ENCODE measurements at places on chromosomes 12 and 14.

DNA sequence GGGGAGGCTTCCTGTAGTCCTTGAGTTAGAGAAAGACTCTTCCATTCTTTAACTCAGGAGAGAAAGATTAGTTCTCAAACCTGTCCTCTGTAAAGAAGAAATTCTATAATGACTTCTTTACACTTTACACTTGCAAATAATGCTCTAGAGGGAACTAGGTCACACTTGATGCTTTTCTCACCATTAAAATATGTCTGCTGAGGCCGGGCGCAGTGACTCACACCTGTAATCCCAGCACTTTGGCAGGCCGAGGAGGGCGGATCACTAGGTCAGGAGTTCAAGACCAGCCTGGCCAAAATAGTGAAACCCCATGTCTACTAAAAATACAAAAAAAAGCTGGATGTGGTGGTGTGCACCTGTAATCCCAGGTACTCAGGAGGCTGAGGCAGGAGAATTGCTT lies 6.3 kb downstream of the NTN4 start:
- no peak for DNase-seq

DNA sequence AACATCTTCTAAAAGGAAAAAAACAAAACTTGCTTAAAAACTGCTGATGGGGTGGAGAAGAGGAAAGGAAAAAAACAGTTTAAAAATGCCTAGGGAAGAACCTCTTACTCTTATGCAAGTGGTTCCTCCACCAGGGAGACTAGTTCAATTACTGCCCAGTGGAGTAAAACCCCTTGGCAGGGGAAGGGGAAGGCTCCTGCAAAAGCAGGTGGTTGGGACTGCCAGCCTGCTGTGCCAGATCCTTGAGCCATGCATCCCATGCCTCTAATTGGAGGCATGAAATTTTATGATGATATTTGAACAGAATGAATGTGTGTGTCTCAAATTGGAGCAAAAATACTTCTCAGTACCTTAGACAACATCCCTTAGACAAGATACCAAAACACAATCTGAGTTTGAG lies 118.8 kb downstream of the FSCB start:
- DNase-seq, result no peak

GRCh38 chr14:24692382-24693352 lies 58.7 kb upstream of the GZMB start:
- DNase-seq, result no peak

GRCh38 chr12:100706033-100706432 lies 88.5 kb upstream of the ANO4 start:
- no peak for DNase-seq

DNA sequence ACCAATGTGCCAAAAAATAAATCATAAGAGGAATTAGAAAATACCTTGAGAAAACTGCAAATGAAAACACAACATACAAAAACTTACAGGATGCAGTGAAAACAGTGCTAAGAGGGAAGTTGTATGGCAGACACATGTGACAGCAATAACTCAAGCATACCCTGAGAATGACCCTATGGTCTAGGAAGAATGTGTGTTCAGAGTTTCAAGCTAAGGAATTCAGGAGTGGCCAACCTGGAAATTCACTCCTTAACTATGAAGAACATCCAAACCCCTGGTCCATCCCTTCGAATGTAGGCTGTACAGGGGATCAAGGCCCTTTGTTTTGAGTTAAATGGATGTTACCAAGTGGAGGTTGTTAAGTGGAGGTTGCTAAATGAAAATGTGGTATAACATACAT lies 16.7 kb upstream of the TTC9 start:
- no peak for DNase-seq

GRCh38 chr12:11884116-11884515 lies 186.6 kb upstream of the BCL2L14 start:
- DNase-seq, result no peak

DNA sequence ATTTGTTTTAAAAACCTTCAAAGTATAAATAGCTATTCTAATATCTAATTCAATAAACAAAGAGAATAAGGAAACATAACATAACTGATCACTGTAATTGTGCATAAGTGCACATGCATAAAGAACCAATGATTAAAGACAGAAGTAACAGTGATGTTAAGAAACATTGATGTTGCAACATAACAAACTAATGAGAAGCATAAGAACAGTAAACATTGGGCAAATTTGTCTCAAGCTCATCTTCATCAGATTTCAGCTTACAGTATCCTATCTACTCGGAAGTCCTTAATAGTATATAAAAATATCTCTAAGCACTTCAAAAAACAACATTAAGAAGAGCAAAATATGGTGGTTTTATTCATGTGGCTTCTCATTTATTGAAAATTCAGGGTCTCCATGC lies 97.6 kb downstream of the GARIN6 start:
- no peak for DNase-seq

DNA sequence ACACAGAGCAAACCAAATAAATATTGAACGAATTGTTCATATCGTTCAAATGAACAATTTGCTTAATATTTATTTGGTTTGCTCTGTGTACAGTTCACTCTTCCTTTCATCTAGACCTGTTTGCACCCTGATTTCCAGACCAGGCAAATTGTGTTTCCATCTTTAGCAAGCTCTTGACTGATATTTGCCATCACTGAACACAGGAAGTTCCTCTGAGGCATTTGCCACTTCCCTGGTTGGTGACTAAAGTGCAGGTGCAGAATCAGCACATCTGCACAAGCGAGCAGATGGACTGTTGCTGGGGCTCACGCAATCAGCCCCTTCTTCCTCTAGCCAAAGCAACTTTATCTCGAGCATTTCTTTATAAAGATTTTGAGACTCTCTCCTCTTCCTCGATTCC lies 112.9 kb downstream of the DAAM1 start:
- no peak for DNase-seq

DNA sequence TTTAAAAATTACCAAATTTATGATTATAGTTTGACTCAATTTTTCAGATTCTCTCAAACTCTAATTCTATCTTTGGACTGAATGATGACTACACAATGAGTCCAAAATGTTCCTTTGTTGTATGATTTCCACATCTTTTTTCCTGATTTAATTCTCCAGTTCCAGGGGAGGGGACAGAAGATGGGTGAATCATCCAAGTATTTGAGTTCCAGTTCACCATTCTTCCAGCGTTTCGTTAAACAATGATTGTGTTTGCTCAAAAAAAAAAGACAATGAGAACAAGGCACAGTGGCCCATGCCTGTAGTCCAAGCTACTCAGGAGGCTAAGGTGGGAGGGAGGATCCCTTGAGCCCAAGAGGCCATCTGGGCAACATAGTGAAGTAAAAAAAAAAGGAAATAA lies 23.8 kb downstream of the BAZ1A start:
- no peak for DNase-seq

DNA sequence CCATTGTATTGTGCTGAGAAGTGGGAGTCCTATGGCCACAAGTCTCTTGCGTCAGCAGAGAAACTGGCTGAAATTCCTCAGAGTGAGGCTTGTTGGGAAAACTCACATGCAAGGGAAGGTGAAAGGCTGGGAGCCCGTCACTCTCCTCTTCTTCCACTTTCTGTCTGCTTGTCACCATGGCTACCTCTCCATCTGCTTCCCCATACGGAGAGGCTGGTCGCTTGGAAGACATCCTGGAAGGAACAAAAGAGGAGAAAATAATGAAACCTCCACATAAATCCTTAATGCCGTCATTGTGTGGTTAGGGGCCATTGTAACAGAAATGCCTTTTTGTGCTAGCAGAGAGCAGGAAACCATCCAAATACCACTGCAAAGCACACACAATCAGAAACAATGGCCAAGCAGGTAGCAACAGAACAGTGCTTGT lies 53.7 kb downstream of the SOX5 start:
- DNase-seq, result no peak

DNA sequence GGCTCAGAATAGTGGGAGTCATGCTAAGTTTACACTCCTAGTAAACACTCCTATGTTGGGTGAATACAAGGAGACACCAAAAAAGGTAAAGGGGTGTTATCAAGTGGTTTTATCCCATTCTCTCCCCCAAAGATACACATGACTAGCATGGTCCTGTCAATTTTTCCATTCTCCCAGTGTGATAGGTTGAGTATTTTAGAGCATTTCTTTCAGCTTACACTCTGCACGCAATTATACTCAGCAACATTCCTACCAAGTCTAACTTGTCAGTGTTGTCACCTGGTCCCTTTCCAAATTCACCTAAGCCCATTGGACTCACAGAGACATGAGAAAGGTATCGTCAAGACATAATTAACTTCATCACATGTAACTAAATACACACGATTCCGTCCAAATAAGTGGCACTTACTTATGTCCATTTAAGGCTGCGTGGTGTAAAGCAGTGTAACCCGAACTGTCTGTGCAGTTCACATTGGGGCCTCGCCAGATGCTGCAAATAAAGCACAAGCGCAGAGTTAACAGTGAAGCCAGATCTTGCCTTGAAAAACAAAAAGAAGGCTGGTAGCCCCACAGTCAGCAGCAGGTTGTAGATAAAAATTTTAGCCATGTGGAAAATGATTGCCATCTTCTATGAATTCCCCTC lies 159.7 kb downstream of the ANKS1B start:
- no peak for DNase-seq

GRCh38 chr14:54348001-54348611 lies 48.7 kb upstream of the CDKN3 start:
- no peak for DNase-seq

GRCh38 chr12:32454866-32455265 lies 55.5 kb downstream of the FGD4 start:
- DNase-seq, result no peak

GRCh38 chr12:32205731-32206130 lies 99.1 kb downstream of the BICD1 start:
- DNase-seq, result no peak

GRCh38 chr14:76348898-76349297 lies 27.0 kb upstream of the ESRRB start:
- DNase-seq, result no peak

DNA sequence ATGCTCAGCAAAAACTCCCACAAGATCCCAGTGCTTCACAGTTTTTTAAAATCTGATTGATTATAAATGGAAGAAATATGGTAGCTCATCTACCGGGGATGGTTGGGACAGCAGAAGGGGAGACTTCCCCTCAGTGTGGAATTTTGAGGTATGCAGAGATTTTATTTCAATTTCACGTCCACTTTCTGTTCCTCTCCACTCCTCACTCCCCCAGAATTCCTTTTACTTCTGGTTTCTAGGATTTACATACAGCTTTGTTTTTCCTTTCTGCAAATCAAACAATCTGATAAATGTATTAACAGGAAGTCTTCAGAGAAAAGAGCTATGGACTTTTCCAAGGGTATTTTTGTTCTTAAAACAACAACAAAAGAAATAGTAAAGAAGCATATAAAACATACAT lies 181.5 kb upstream of the ARHGAP5 start:
- no peak for DNase-seq

DNA sequence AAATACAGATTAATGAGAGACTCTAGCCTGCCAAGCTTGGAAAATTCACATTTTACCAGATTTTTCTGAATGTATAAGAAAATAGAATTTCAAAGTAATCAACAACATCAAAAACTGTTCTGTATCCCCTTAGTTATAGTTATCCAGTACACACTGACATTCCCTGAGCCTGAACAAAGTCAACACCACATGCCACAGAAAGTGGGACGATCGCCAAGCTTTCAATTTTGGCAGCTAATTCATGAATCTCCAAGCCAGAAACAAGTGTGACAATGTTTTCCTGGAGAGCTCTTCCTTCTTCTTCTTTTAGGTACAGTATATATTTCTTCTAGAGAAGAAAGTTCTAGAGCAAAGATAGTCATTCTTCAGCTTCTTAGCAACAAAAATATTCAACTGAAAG lies 290.2 kb downstream of the PRKD1 start:
- peak; percentile 81 for DNase-seq

DNA sequence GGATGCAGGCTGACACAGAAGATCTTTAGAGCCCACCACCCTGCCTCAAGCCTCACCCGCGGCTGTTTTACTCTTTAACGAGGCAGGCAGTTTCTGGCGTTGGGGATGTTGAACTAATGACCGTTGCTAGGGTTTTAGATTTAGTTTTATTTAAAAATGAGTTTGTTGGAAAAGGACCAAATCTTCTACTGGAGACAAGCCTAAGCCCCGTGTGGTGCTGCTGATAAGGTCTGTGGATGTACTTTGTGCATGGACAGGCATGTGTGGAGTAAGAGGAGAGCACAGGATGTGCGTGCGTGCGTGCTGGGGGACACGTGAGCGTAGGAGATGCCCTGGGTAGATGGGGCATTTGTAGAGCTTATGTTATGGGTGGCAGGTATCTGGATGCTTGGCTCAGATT lies 5.7 kb downstream of the NTF3 start:
- no peak for DNase-seq

GRCh38 chr12:67697967-67698366 lies 49.4 kb downstream of the DYRK2 start:
- no peak for DNase-seq

DNA sequence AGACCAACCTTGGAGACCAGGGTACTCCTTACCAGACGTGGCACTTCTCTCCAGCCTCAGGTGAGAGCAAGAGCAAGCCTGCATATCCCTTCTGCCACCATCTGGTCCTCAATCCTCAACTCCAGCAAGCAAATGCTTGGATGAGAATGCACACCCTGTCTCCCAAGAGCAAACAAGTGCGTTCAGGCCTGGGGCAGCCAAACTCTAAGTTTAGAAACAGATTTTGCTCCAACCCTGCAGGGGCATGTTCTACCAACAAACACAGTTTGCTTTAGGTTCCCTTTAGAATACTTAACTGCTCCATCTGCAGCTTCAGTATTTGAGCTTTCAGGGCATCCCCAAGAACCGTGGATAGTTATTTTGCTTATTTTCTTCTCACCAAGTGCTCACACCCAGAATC lies 55.9 kb upstream of the FICD start:
- no peak for DNase-seq

GRCh38 chr12:68435299-68435637 lies 103.1 kb upstream of the MDM1 start:
- no peak for DNase-seq

DNA sequence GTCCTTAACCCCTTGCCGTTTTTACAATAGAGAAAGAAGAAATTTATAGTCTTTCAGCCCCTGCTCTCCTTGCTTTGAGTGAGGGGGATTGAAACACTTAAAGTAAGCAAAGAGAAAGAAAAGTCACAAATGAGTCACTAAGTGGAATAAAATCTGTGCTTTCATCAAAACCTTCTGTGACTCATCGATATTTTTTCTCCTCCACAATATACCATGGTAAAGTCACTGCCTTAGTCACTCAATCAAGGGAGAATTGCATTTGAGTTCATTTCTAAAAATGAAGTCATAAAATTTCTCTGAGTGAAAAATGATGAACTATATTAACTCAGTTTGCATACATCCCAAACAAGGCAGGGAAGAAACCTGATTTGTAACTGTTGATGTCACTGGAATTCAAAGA lies 470.3 kb downstream of the FOXG1 start:
- no peak for DNase-seq

GRCh38 chr12:64618953-64619590 lies 8.8 kb downstream of the RASSF3 start:
- DNase-seq, result no peak

DNA sequence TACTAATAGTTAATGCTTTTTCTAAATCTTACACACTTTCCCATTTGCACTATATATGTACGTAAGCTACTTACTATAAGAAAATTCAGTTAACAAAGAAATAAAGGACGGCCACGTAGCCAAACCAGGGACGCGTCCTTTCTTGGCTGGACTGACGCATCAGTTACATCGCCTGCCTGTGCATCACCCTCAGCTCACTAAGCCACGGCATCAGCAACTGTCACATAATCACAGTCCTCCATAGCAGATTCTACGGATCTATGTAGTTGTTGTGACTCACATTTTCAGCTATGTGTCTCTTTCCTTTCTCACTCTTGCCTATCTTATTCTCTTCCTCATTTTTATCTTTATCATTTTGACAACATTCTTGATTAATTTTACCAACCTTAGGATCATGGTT lies 38.1 kb upstream of the C12orf50 start:
- no peak for DNase-seq

GRCh38 chr12:131379738-131380137 lies 331.2 kb upstream of the SFSWAP start:
- DNase-seq, result no peak

- no peak for DNase-seq
Observed at GRCh38 chr14:105275267-105275946, 25.4 kb downstream of the BRF1 start.

Measured in sciatic nerve (tissue), 2 donors.